ENCODE measurements at places on chromosomes 7 and 10. TPM values are rescaled to one million over a fixed set of nuclear protein-coding genes. Genes with fewer than 3 reads are reported as not detected.
A peak's percentile ranks its signal among the peaks of the same experiment; 100 is the strongest.

DNA sequence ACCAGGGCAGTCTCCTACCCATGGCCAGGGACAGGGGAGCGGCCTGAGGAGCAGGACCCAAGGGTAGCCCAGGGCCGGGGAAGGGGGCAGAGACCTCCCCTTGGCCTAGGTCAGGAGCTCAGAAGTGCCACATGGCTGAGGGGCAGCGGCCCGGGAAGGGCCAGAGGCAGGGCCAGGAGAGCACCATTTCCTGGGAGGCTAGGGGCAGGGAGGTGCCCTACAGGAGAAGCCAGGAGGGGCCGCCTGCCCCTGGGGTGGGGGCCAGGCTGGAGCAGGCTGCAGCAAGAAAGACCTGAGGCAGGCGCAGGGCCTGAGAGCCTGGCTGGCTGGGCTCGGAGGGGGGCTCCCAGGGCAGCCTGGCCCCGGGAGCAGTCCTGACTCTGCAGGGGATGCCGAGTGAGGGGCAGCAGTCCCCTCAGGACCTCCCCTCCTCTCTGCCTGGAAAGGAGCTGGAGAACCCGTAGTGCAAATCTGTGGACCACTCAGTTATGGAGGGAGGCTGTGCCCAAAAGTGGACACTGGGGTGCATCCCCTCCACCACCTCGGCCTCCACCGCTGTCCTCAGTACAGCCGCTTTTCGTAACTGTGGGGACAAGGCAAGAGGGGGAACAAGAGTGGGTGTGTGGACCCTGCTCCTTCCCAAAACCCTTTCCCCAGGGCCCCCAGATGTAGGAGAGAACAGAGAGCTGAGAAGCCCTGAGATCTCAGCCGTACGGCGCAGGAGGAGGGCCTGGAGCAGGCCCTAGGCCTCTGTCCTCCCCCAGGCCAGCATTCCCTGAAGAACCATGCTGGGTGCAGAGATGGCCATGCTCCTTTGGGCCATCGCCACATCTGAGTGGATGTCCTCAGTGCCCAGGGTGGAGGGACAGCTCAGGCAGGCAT, 17.1 kb downstream of the IMPDH1 start:
- no peak for DNase-seq

- DNase-seq: no peak
Measured at GRCh38 chr7:77985974-77986339, 187.4 kb downstream of the PHTF2 start.

DNA sequence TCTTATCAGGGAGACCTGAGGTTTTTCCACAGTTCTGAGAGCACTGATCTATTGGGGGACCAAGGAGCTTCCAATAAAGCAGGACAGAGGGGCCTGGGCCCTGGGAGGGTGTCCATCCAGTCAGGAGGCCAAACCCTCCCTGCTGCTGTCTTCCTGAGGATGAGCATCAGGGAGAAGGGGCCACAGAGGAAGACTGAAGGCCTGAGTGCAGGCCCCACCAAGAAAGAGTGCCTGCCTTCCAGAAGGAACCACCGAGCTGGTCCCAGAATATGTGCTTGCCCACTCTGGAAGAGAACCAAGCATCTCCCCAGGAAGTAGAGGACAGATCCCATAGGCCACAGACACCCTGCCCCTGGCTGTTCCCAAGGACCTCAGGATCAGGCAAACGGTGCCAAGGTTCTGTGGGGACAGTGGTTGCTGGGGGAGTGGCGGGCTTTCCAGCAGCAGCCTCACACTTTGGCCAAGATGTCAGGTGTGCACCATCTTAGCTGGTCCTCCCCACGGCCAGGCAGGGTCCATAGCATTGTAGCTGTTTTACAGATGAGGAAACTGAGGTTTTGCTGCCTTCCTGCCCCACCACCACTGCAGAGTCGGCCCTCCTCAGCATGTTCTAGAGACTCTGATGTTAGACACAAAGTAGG, 199.4 kb downstream of the GRID1 start:
- peak; percentile 6 for DNase-seq

GRCh38 chr10:84076047-84076388, 63.3 kb upstream of the GHITM start:
- no peak for DNase-seq

- DNase-seq: no peak
Measured at GRCh38 chr10:114346176-114347031, 57.9 kb downstream of the AFAP1L2 start.

Gene HMX3
- total RNA-seq: 0.36 TPM

All from left colon (tissue), 2 donors.